GM04504 (cell line): ENCODE measurements at places on chromosomes 11 and 22.

DNA sequence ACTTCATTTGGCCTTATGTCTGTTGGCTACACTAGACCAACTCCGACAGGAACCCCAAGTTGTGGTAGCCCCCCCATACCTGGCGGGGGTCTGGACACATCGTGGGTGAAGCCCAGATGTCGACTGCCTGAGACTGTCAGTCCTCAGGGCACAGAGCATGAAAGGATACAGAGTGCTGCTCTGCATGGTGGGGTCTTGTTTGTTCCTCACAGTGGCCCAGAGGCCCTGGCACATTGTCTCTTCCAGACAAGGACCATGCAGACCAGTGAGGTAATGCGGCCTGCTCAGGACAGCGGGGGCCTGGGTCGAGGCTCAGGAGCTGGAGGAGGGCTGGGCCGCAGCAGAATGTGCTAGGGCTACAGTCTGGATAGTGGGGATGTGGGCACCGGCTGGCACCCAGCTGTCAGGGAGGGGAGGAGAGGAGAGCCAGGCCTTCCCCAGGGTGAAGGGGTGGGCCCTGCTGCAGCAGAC, 14.6 kb downstream of the CAPN5 start:
- DNase-seq = no peak

DNA sequence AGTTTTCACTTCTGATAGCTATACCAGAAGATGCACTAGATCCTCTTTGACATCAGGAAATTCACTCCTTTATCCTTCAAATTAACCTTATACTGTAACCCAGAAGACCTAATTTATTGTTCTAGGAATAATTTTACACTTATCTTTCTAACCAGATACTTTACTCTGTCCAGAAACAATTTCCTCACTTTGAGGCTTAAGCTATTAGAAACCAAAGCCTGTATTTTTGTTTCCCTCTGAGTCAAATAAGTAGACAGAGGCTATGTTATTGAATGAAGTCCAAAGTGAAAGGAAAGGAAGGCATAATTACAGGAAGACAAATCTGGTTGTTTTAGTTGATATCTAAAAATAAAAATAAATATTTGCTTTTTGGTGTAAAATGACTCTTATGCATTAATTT, 2.2 kb downstream of the OR51V1 start:
- DNase-seq = no peak

DNA sequence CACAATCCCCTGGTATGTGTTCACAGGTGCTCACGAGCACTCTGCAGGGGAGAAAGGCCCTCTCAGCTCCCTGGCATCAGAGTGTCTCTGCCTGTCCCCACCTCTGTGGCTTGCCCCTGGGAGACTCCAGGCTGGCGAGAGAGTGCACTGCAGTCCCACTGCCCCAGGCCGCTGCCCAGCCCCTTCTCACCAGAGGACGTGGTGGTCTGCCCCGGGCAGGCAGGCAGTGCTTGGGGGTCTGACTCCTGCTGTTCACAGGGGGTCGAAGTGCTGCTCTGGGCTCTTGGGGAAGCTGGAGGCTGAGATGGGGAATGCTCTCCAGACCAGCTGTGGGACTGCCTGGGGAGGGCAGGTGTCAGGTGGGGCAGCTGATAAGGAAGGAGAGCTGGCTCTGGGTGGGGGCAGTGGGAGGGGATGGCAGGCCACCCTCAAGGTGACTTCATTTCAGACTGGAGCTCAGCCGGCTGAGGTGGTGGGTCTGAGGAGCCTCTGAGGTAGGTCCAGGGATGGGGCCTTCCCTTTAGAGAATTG, 151.0 kb upstream of the B3GAT1 start:
- DNase-seq = no peak

GRCh38 chr11:62539238-62539925, 7.2 kb downstream of the AHNAK start:
- DNase-seq = peak; percentile 81

DNA sequence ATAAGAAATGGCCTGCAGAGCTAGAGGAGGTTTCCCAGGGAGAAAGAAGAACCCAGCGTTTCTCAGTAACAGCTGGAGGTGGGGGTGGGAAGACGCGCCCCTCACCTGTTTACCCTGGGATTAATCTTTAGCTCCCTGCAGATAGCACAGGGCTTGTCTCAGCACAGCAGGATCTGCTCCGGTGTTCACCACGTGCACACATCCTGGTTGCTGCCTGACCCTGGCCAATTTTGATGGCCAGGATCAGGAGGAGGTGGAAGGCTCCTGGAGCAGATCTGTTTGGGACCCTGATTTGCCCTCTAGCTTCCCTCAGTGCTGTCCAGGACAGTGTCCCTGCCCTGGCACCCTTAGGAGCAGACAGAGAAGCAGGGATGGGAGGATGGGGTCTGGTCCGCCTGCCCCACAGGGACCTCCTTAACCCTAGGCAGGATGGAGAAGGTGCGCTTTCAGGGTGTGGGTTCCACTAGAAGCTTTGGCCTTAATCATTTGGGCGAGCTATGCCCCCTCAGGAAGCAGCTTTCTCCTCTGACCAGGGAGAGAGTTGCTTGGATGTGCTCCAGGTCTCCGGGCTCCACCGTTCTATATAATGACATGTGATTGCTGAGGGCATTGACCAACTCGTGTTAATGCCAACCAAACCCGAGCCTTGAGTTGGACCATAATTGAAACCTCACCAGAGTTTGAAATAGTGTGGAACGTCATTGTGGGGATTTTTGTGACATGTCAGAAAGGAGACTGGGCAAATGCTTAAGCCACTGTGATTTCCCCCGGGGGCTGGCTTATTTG, 19.3 kb downstream of the UPB1 start:
- DNase-seq = no peak

GRCh38 chr22:48053486-48053885, 1291.0 kb downstream of the TBC1D22A start:
- DNase-seq = no peak
